ENCODE measurements at places on chromosomes 16 and 17.

GRCh38 chr16:70630960-70631745 lies 15.2 kb upstream of the IL34 start:
- DNase-seq = no peak

- no peak for DNase-seq
Measured at GRCh38 chr16:23690771-23691482, 12.2 kb downstream of the PLK1 start.

- DNase-seq = no peak
Measured at GRCh38 chr17:28518132-28518531, 12.0 kb downstream of the FOXN1 start.

DNA sequence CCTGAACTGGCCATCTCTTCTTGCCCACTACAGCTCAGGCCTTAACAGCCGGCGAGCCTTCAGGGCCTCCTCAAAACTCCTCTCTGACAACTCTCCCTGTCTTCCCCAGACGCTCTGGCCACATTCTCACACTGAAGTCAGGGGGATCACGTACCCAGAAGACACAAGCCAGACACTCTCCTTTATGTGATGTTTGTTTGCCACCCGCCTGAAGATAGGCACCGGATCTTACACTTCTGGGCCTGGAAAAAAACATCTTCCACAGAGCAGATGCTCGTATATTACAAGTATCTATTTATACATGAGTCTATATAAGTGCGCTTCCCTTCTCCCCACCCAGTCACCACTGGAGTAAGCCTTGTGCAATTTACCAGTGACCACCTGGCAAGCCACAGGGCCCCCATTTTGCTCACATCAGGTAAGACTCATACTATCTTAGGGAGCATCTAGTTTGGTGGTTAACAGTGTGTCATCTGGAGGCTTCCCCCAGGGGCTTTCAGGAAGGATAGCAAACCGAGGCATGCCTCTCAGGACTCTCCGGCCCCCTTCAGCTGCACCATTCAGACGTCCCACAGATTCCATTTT lies 349.4 kb downstream of the SOX9 start:
- no peak for DNase-seq

- no peak for DNase-seq
Measured at GRCh38 chr17:9890124-9890523, 14.9 kb downstream of the RCVRN start.

GRCh38 chr16:12695454-12695853 lies 108.2 kb downstream of the CPPED1 start:
- no peak for DNase-seq

DNA sequence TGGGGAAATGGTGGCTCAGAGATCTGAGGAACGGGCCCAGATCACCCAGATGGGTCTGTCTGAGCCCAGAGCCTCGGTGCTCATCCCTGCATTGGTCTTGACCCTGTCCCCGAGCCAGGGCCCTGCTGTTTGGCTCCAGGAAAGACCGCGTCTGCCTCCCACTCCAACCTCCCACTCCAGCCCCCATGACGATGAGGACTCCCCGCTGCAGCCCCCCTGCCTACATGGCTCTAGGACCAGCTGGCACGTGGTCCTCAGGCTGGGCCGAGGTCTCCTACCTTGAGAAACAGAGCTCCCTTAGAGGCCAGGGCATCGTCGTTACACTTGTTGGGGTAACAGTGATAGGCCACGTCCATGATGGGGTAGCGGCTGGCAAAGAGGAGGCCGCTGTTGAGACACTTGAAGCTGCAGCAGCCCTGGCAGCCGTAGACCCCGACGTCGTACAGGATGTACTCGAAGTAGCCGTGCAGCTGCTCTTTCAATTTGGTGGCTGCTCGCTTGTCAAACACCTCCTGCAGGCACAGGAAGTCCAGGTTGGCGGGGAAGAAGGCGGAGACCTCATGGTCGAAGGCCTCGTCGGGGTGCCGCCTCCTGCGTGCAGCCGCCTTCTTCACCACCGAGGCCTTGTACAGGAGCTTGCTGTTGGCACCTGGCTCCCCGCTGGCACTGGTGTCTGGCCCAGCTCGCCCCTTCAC lies 59.9 kb downstream of the PRMT7 start:
- DNase-seq = no peak

DNA sequence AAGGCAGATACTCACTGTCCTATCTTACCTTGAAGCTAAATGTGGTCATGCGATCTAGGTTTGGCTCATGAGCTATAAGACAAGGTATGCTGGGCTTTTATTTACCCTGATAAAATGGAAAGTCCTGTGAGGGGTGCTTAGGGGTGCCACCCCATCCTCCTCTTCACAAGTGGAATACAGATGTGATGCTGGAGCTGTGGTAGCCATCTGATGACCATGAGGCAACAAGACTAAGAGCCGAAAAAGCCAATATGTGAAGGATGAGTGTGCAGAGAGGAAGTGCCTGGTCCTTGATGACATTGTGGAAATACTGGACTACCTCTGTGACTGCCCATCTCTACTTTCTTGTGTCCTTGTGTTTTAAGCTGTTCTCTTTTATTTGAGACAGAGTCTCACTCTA lies 58.1 kb upstream of the TMC5 start:
- DNase-seq = no peak

DNA sequence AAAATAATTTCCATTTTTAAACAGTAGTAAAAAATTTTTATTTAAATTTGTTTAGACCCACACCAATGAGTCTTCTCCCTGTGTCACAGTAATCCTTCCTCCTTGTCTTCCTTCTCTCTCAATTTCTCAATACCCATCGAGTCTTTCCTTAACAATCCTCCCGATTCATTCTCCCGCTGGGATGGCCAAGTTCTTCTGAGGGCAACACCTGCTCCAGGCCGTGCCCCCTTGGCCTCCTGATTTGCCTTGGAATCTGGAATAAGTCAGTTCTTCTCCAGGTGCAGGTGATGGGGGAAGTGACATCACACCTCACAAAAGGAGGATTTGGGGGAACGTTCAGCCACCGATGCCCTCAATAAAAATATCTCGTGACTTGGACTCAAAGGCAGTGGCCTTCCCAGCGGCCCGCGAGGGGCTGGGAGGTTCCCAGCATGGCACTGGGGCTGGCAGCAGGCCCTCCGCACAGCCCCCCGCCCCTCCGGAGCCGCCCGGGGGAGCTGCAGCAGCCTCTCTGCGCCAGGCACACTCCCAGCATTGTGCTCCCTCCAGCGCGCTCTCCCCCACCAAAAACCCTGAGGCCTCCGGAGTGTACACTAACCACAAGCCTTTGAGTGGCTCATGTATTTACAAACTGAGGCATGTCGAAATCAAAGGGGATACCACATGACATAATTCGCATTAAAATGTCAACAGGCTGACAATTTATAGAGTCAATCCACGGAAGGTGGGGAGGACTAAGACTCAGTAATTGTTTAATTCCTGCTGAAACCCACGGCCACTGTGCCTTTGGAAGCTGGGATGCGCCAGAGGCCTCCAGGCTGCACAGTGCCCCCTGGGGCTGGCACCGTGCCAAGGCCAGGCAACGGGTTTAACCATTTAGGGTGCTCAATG lies 120.5 kb downstream of the ZFHX3 start:
- DNase-seq = no peak

GRCh38 chr17:58318065-58318481 lies 10.5 kb downstream of the TSPOAP1 start:
- no peak for DNase-seq

DNA sequence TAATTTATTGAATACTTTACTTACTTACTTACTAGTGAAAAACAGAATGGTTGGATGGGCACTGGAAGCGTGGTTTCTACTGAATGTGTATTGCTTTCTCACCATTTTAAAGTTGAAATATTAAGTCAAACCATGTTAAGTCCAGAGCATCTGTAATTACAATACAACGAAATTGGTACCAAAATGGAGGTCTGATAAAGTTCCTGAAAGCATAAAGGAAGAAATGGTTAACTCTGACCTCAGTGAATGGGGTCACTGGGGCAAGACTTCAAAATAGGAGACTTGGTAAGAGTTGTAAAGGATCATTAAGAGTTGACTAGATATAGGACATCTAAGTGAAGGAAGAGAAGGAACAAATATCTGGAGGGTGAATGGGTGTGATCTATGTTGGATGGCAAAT lies 237.1 kb downstream of the MAF start:
- DNase-seq = no peak

GRCh38 chr17:51651513-51652298 lies 391.4 kb downstream of the UTP18 start:
- no peak for DNase-seq

All from activated T-helper 1 cell treated with anti-CD3 and anti-CD28 coated beads, Interleukin-2, amount 50 U/mL, for 16 hours (primary cell).